ENCODE measurements at places on chromosomes 11 and 22. TPM values are rescaled to one million over a fixed set of nuclear protein-coding genes. Genes with fewer than 3 reads are reported as not detected.

The SHANK2 gene
- not detected for total RNA-seq

The NAALAD2 gene
- 0.61 TPM for total RNA-seq

The RASGRP2 gene
- total RNA-seq: 0.46 TPM

The SMIM35 gene
- not detected for total RNA-seq

The OPCML gene
- total RNA-seq: not detected
